ENCODE measurements at places on chromosomes 2 and 18.

DNA sequence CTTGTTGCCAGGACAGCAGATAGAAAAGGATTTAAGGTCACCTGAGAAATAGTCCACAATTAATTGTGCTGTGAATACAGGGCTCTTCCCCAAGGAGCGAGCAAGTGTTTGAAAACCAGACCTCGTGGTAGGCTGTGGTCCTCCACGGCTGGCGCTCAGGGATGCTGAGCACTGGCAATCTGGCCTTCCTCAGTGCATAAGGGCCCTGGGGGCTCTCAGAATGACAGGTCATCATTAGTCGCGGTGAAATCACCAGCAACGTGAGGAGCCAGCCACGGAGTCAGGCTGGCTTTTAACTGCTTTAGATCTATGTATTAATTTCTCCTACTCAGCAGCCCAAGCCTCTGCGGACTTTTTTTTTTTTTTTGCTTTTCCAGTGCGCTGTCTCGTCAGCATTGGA is 148.5 kb downstream of the FHOD3 start:
- no peak for DNase-seq

DNA sequence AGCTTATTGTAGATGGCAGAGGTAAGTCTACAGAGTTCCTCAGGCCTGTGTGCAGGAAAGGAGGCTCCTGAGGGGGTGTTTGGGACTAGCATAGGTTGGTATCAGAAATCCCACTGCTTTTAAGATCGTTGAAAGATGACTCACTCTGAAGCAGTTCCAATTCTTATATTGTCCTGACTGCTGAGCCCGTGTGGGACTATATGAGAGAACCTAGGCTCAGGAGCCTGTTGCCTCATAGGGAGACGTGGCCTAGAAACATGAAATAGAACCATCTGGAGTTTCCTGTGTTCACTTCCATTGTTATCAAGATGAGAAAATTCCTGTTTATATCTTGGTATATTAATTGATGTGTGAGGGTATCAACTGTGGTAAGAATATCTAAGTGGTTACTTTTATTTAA is 5.7 kb downstream of the CCT7 start:
- no peak for DNase-seq

DNA sequence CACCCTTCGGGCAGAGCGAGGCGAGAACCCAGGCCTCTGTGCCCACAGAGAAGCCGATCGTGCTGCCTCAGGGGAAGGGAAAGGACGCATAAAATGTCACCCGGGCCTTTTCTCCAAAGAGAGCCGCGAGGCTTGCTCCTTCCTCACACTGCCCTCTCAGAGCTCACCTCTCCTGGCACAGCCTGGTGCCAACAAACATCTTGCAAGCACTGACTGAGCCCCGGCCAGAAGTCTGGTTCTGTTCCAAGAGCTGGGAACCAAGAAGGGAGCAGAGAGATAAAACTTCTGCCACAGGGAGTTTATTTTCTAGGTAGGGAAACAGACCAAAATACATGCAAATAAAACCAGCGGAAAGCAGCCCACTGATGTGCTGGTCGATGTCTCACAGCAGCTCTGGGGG is 13.6 kb upstream of the ADI1 start:
- no peak for DNase-seq

DNA sequence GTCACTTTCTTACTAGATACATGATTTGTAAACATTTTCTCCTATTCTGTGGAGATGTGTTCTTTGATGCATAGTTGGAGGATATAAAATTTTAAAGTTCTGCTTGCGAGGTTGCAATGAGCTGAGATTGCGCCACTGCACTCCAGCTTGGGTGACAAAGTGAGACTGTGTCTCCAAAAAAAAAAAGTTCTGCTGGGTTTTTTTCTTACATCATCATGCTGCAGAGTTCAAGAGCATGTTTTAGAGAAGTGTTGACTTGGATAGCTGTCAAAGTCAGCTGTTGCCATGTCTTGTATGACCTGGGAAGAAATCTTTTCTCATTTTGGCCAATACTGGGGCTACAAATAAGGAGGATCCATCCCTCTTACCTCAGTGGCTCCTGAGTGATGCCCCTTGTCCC is 71.3 kb downstream of the UGGT1 start:
- no peak for DNase-seq

DNA sequence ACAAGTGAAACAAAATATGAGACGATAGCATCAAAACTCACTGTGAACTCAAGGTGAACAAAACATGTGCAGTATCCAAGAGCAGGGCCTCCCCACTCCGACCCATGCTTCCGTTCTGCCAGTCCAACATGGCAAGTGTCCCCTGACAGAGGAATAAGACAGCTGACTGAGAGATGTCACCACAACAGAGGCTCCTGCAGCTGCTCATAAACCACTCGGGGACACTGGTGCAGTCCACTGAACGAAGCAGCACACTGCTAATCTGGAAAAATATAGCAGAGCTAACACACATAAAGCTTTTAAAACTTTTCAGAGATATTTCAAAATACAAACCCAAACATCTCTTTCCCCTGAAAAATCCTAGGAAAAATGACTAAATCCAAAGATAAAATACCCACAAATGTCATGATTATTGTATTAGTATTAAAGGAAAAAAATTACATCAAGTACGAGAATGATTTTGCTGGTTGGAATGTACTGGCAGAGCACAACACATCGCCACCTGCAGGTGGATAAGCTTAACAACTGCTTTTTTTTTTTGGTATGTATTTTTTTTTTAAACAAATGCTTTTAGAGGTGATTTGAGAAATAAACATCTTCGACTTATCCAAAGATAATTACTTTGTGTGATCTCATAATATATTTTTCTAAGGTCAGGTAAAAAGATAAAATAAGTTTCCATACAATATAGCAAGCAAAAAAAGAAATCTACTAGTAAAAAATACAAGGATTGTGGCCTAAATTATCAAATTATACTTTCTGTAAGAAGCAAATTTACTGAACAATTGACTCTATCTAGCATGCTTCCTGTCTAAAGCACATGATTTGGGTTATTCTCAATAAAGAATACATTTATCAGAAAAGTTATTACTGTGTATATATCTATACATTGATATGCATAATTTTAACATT is 18.6 kb downstream of the THADA start:
- DNase-seq, result no peak

DNA sequence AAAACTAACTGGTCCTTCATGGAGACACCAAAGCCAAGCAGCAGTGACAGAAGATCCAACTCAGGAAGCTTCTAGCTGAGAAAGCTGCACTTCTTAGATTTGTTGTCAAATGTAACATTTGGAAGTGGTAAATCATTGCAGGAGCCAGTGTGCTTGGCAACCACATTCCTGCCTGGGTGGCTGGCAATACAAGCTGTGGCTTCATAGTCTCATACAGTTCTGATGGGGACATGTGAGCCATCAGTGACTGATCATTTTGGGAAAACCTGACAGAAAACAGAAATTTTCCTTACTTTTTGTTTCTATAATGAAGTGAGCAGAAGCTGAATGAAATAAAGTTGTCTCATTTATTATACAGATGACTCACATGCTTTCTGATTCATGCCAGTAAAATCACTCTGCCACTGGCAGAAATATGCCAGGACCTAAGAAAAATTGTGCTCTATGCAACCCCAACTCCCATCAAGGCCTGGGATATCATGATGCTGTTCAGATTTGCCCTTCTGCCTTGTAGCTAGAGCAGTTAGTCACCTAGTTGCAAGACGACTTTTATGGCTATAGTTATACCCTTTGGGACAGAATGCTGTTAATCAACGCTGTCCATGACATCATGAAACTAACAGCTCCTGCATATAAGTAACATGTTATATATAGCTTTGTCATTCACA is 508.1 kb downstream of the ADCYAP1 start:
- no peak for DNase-seq

DNA sequence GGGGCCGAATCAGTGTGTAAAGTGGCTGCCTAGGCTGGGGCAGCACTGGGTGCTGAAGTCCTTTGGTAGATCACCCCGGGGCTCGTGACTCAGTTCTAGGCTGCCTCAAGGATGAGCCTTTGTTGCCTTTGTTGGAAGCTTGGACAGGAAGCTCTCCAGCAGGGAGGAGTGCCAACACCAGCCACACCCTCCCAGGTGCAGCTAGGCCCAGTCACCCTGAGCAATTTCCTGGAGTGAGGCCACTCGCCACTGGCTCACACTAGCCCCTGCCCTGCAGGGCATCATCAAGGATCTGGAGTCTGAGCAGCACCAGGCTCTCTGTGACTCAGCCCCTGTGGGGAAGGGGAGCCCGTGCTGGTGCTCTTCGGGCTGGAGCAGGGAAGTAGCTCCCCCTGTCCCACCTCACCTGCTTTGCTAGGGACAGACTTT is 6.7 kb upstream of the SDC1 start:
- DNase-seq, result no peak

- no peak for DNase-seq
These were observed 1879.4 kb upstream of the PIK3C3 start for GRCh38 chr18:40075616-40076015.

DNA sequence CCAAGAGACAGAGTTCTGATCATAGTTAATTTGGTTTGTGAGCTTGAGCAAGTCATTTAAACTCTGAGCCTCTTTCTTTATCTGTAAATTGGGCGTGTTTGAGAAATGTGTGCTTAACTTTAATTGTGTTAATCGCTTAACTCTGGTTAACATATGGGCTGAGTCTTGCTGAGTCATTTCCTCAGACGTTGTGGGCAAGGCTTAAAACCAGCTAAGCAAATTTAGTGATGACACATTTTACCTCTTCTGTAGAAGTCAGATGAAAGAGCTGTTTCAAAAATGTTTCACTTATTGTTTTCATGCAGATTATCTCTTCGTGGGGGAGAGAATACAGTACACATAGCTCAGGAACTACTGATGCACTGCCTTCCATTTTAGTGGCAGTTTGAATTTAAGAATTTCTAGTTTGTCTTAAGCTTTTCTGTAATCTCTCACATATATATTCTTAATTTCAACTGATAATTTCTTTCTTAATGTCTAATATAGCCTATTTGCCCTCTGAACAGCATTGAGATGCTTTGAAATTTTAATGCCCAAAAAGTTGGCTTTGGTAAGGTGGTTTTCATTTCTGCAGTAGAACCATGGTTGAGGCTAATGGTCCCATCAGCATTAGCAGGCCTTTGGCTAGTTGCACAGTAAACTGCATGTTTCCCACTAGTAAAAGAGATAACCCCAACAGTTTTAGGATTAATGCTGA is 34.9 kb downstream of the RAB10 start:
- peak; percentile 15 for DNase-seq

- DNase-seq, result no peak
These were observed 25.0 kb downstream of the DCDC2C start for GRCh38 chr2:3728104-3729054.

GRCh38 chr2:228239207-228239906 is 57.9 kb upstream of the SPHKAP start:
- no peak for DNase-seq

Data from stimulated activated CD8-positive, alpha-beta memory T cell treated with anti-CD3 and anti-CD28 coated beads, Interleukin-12 subunit alpha, Interleukin-12 subunit beta, amount 100 ng/mL, for 1 hour (primary cell).